CD4-positive, alpha-beta T cell treated with Interferon alpha-2 for 1 hour (primary cell): ENCODE measurements at places on chromosomes 7 and 10.

DNA sequence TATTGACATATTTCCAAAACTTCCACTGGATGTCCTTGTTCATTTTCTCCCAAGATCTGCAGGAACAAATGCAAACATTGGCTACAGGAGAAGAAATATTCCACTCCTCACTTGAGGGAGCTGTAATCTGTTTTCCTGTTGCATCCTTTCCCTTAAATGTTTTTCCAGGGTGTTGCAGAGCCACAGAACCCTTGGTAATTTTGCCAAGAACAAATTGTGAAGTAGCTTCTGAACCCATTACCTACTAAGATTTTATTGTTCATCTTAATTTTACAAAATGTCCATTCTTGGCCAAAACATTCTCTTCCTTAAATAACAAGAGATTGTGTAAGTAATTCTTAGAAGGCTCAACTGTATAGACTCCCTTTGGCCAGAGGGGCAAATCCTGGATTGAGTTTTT lies 177.0 kb downstream of the GNAT3 start:
- DNase-seq = no peak

- no peak for DNase-seq
Observed at GRCh38 chr7:70421319-70421718, 710.6 kb upstream of the GALNT17 start.

DNA sequence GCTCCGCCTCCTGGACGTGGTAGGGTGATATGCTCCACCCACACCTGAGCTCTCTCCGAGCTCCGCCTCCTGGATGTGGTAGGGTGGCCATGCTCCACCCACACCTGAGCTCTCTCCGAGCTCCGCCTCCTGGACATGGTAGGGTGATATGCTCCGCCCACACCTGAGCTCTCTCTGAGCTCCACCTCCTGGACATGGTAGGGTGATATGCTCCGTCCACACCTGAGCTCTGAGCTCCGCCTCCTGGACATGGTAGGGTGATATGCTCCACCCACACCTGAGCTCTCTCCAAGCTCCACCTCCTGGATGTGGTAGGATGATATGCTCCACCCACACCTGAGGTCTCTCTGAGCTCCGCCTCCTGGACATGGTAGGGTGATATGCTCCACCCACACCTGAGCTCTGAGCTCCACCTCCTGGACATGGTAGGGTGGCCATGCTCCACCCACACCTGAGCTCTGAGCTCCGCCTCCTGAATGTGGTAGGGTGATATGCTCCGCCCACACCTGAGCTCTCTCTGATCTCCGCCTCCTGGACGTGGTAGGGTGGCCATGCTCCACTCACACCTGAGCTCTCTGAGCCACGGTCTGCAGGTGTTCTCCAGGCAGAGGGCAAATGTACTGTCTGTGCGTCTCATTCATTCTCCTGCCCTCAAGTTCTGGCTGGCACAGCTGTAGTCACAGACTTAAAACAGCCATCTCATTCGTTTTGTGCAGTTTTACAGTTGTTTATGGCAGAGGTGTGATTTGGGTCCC lies 252.4 kb downstream of the DIP2C start:
- no peak for DNase-seq

DNA sequence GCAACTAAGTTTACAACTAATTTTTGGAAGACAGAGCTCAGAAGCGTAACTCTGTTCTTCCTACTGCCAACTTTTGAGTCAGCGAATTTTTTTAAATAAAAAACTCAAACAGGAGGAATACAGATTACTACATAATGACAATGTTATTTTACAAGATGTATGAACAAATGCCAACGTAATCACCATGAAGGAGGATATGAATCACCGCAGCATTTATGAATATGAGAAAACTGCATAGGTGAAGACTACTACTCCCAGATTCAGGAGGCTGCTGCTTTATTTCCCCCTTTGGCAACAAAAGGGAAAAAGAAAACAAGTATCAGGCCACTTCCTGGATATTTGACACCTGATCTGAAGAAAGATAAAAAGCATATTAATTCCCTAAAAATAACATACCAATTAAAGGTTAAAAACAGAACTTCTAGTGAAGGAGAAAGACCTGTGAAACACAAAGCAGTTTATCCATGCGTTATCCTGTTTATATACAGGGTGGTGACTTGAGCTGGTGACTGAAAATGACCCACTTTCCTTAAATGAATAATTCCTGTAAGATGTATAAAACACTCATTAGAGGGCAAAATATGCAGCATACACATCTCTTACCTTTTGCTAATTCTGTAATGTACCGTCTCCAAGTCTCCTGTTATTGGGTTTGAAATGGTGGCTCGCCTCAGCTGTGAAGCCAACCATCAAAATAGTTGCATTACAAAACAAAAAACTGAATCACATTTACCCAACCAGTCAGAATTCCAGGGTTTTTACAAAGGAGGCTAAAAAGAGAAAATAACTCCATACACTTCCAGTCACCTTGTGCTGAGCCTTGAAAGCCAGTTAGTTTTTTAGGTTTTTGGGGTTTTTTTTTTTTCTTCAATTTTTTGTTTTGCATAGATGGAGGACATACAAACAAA lies 52.0 kb downstream of the P4HA1 start:
- no peak for DNase-seq

- no peak for DNase-seq
Observed at GRCh38 chr10:72009425-72010081, 45.4 kb downstream of the CHST3 start.

DNA sequence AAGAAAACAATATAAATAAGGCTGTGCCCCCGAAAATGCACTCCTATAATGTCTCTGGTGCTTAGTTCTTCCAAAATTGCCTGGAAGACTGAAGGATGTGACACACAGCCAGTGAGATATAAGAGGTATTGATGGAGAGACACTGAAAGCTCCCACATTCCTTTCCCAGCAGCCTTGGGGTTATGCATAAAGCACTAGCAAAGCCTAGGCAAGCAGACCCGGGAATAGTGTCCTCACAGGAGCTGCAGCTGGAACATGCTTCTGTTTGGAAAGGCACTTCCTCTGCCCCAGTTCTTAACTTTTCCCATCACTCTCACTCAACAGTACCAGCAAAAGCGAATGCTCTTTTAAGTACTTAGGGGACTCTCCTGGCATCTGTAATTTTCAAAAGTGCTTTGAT lies 178.0 kb downstream of the AMPH start:
- no peak for DNase-seq

- DNase-seq = peak; percentile 82
Observed at GRCh38 chr10:103193107-103193819, at the start of gene NT5C2. TSS of gene NT5C2 (minus strand) at chr10:103193272. CDS start at chr10:103174958, 18,314 bp downstream.

DNA sequence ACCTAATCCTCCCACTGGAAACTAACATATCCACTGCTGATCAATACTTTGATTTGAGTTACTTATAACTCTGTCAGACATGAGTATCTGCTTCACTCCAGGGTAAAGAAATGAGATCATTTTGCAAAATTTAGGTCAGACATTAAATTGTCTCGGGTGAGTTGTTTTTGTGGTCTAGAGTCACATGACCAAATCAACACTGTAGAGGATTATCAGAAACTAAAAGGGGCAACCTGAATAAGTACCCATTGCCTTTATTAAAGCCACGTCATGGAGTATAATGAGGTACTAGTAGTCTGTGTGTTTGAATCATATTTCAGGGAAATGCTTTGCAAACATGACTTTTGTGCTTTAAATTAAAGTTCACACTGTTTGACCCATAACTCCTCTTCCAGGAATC lies 107.7 kb upstream of the ADO start:
- no peak for DNase-seq

- no peak for DNase-seq
Observed at GRCh38 chr10:21673668-21674067, 139.6 kb downstream of the MLLT10 start.

- no peak for DNase-seq
Observed at GRCh38 chr7:68770649-68771048, 827.6 kb upstream of the AUTS2 start.

DNA sequence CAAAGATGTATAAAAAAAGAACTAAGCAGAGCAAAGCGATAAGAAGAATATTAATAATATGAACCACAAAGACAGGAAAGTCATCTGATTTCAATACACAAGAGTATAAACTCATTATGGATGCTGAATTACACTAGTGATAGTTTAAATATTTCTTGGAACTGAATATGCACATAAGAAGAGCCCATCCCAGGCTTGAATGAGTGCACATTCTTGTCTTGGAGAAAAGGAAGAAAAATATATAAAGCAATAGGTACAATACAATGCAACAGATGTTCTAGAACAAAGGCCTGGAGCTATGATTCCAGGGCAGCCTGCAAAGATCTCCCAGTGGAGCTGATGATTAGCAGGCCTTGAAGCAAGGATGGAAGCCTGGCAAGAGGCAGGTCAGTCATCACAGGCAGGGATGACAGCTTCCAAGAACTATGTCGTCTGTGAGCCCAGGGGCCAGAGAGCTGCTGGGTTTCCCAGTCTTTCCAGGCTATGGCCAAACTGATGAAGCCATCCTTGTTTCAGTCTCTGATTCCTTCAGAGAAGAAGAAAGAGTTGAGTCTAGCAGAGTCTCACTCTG lies 277.6 kb downstream of the KCNMA1 start:
- DNase-seq = no peak

- no peak for DNase-seq
Observed at GRCh38 chr10:132186488-132187429, at the start of gene DPYSL4. TSS of gene DPYSL4 (plus strand) at chr10:132186948. CDS start at chr10:132187064, 116 bp downstream.

DNA sequence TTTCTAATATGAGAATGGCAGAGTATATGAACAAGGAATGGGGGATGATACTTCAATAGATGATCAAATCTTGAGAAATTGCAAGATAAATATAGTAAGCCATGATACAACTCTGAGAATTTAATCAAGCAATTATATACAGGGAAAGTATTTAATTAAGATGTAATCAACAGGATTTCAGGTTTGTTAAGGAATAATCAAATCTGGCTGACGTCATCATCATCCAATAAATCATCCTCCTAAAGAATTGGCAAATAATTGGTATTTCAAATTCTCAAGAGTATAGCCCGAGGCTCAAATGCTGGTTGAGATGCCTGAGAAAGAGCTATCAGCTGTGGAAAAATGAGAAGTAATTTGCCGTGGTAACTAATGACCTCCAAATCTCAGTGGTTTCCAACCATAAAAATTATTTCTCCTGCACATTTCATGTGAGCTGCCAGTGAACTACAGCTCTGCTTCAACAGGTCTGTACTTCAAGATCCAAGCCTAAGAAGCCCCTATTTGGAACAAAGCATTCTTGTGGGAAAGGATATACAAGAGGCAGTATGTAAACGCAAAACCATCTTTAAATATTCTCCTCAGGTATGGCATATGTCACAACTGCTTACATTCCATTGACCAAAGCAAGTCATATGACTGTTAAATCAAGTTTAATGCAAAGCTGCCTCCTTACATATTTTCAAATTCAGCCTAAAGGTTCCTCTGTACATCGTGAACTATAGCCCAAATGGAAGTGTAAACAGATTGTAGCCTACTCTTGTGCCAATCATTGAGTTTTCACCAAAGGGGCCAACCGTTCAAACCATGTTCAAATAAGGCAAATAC lies 503.0 kb downstream of the KIF20B start:
- no peak for DNase-seq

- DNase-seq = no peak
Observed at GRCh38 chr7:149815121-149815520, 23.1 kb upstream of the ZNF862 start.

- no peak for DNase-seq
Observed at GRCh38 chr7:134046594-134047128, 80.5 kb upstream of the LRGUK start.

DNA sequence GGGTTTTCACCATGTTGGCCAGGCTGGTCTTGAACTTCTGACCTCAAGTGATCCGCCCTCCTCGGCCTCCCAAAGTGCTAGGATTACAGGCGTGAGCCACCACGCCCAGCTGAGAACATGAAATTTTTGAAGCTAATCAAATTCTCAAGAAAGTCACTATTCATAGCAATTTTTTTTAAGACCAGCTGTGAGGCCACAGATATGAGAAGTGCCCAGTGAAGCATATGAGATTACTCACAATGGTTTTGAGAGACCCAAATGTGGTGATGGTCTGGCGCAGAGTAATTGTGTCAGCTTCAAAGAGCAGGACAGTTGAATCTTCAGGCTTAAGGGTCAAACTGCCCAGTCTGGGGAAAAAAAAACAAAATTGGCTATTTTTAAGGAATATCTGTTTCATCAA lies 16.2 kb downstream of the NCOA4 start:
- no peak for DNase-seq

- no peak for DNase-seq
Observed at GRCh38 chr10:7417103-7417623, 6.3 kb upstream of the SFMBT2 start.

DNA sequence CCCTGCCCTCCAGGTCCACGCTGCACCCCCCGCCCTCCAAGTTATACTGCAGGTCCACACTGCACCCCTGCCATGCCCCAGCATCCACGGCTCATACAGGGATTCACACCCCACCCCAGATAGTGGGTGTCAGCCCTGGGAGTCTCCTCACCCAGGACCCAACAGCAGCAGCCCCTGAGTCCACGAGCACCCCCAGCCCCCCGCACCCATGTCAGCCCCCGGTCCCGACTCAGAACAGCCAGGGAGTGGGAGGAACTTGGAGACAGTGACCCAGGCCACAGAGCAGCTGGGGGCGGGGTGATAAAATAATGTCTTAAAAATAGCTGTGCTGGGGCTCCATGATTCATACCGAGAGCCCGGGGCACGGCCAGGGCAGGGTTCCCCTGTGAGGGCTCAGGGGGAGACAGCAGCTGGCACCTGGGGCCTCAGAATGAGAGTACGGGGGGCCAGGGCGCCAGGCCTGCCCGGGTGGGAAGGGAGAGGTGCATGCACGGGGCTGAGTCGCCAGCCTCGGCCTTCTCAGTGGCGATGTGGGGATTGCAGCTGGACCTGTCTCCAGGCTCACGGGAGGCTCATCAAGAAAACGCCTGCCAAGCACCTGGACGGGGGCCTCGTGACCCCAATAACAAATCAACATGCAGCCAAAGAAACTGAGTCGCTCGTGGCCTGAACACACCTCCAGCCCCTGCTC lies 29.8 kb downstream of the ADAP1 start:
- peak; percentile 37 for DNase-seq

- DNase-seq = no peak
Observed at GRCh38 chr7:85669225-85669624, 482.4 kb upstream of the SEMA3D start.

DNA sequence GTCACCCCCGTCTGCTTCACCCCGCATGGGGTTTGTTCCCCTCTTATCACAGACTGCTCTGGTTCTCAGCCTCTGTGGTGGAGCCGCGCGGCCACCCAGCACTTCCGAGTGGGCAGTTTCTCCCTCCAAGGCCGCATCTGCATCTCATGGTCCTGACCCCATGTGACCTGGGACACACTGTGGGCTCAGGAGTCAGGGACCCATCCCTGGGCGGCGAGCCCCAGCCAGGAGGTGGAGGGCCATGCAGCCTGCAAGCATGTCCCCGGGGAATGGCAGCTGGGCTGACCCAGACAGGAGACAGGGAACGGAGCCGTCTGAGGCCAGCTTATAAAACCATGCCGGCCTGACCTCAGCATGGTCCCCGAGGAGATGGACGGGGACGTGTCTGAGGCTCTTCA lies 25.2 kb upstream of the TTYH3 start:
- no peak for DNase-seq

- no peak for DNase-seq
Observed at GRCh38 chr10:8275911-8276310, 221.4 kb downstream of the GATA3 start.

- DNase-seq = no peak
Observed at GRCh38 chr10:5650664-5651387, 15.6 kb downstream of the ASB13 start.

- no peak for DNase-seq
Observed at GRCh38 chr10:6701289-6701688, 121.2 kb upstream of the PRKCQ start.
